T-helper 9 cell (primary cell): ENCODE measurements at places on chromosomes 11 and 22.

DNA sequence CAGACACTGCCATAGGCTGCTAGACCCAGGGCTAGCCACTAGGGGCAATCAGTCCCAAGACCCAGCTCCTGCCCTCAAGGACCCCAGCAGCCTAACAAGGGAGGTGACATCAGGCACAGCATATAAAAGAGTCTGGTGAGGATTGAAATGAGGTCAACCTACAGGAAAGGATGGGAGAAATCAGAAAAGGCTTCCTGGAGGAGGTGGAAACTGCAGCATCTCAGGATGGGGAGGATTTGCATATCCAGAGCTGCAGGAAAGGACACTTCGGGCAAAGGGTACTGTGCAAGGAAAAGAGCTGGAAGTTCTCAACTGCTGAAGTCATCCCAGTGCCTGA is 2.9 kb upstream of the ARFGAP2 start:
- DNase-seq = no peak

- DNase-seq = no peak
Observed at GRCh38 chr22:24564376-24565058, 8.7 kb downstream of the SNRPD3 start.

GRCh38 chr11:102971766-102972165 is 16.2 kb upstream of the MMP13 start:
- no peak for DNase-seq

GRCh38 chr22:32646476-32646875 is 155.0 kb upstream of the TIMP3 start:
- DNase-seq = no peak

DNA sequence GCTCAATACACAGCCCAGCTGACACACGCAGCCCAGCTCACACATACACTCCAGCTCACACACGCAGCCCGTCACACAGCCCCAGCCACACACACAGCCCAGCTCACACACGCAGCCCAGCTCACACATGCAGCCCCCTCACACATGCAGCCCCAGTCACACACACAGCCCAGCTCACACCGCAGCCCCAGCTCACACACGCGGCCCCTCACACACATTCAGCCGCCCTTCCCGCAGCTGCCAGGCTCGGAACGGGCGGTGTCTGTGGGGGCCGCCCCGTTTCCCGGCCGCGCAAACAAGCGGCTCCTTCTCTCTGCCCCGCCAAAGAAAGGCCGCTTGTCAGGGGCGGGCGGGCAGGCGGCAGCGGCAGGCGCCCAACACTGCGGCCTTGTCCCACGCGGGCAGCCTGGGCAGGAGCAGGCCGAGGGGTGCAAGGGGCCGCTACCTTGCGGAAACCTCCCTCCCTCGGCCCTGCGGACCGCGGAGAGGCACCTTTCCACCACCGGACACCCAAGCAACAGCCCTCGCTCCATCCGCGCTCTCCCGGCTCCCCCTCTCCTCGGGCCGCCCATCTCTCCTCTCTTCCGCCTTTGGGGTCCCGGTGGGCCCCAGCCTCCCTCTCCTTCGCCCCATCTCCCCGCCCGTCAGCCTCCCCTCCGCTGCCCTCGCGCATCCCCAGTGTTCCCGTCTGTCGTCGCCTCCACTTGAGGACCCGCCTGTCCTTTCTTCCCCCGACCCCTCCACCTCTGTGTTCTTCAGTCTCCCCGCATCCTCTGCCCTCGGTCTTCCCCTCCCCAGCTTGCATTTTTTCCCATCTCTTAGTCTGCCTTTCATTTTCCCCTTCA is 2.2 kb downstream of the PHLDB1 start:
- peak; percentile 18 for DNase-seq

DNA sequence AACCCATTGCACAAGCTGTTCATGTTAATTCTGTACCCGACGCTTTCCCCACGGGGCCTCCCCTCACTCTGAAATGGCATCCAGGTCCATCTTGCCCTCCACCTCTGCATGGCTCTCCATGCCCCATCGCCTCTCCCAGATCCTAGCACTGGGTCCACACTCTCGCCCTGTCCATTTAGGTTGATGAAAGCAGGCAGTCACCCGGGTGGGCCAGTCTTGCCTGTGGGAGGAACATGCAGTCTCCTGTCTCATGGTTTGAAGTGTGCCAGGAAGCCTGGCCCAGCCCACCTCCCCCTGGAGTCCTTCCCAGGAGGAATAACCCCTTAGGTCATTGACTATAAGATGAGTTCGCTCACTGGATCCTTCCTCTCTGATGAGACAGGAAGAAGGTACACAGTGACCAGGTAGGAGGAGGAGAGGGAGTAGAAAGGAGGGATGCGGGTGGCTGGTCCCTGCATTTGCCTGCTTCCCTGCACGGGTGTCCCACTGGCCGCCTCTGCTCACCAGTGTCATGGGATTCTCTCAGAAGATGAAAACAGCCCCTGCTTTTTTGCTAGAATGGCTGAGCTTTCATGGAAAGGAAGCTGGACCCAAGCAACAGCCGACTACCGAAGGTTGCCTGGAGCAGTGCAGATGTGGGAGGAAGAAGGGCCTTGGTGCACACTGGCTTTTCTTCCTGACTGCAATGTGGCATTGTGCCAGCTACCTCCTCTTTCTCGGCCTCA is 6.8 kb downstream of the TMEM121B start:
- no peak for DNase-seq
